ENCODE measurements at places on chromosomes 4 and X.

DNA sequence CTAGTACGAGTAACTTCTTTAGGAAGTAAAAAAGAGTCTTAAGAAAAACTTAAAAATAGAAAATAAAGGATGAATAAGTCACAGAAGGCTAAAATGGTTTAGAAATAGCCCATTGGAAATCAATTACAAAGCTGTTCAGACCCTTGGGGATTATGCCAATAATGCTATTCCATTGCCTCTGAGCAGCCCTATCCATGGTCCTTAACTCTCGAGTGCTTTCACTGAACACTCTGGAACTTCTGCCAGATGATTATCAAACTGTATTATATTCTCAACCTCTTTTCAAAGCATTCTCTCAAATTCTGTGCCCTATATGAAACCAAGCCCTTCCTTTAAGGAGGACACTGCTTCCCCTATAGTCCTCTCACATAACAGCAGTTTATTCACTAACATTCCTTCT is 17.0 kb downstream of the SLC9B1 start:
- no peak for DNase-seq

DNA sequence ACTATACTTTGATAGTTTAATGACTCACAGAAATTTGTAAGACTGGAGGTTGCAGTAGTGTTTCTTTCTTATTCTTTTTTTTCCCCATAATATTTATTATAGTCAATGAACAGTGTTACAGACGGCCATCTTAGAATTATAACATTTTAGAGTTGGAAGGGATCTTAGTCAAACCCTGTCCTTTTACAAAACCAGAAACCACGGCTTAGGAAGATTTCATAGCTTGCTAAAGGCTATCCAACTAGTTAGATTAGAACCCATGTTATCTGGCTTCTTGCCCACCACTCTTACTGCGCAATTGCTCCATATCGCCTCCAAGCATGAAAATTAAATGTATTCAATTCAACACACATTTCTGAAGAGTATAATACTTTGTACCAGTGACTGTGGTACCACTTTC is 1.1 kb downstream of the XIAP start:
- no peak for DNase-seq

DNA sequence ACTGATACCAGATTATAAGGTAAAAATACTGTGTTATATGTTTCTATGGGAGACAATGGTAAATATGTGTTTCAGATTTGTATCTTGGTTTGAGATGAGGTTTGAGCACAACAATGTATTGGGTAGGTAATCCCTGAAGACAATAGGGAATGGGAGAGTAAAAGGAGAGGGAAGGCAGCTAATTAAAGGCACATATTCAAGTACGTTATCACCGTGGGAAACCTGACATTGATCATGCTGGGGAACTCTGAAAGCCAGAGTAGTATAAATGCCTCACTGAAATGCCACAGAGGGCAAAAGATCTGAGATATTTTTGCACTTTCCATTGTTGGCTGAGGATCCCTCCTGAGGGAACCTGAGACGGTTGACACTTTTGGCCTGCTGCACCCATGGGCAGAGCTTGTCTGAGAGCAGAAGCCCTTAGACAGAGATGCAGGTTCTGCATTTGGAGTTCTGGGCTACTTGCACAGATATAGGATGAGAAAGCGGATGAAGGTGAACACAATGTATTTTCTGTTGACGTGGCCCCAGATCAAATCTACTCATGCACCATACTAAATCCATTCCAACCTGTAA is 506.7 kb downstream of the PCDH18 start:
- DNase-seq: no peak

- DNase-seq: no peak
These were observed 5.9 kb downstream of the ZAR1 start for GRCh38 chr4:48495941-48496340.

- DNase-seq: no peak
These were observed 331.0 kb upstream of the EMCN start for GRCh38 chr4:100848841-100849240.

DNA sequence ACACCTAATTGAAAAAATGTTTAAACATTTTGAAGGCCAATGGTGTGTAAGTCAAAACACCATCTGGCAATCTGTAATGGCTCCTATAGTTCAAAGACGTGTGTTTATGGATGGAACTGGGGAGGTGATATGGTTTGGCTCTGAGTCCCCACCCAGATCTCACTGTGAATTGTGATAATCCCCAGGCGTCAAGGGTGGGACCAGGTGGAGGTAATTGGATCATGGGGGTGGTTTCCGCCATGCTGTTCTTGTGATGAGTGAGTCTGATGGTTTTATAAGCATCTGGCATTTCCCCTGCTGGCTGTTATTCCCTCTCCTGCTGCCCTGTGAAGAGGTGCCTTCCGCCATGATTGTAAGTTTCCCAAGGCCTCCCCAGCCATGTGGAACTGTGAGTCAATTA is 52.2 kb downstream of the ADRA2C start:
- no peak for DNase-seq

DNA sequence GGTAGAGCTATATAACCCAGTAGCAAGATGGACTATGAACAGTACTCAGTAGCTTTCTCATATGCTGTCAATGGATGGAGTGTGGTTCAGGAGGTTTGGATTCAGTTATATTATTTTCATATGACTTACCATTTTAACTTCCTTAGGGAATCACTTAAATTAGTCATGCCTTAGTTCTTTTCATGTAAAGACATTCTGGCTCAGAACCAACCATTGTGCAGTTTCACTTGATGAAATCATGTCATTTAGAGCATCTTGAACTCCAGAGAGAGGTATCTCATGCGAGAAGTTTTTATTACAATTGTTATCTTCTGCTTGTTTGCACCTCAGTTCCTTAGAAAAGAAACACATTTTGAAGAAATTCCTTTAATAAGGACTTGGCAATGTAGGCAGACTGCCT is 55.8 kb downstream of the IL1RAPL2 start:
- DNase-seq: no peak

- no peak for DNase-seq
These were observed 56.4 kb upstream of the XIAP start for GRCh38 chrX:123803331-123803983.
